ENCODE measurements at places on chromosomes 7 and 10.

- DNase-seq, result no peak
Observed at GRCh38 chr7:106862317-106863089, 2.6 kb upstream of the PIK3CG start.

DNA sequence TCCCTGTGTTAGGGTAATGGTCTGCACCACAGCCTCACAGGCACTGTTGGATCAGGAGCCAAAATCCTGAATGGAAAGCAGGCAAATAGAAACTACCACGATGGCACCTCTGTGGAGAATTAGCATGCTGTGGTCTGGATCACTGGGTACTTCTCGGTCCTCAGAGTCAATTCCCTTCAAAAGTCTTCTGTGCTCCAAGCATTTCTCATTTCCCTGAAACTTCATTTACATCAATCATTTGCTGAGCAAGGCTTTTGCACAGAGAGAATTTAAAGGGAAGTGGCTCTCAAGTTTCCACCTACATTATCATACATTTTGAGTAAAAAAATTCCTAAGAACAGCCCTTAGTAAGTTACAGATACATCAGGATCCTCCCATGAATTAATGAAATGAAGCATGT lies 293.9 kb upstream of the NPSR1 start:
- DNase-seq, result no peak

DNA sequence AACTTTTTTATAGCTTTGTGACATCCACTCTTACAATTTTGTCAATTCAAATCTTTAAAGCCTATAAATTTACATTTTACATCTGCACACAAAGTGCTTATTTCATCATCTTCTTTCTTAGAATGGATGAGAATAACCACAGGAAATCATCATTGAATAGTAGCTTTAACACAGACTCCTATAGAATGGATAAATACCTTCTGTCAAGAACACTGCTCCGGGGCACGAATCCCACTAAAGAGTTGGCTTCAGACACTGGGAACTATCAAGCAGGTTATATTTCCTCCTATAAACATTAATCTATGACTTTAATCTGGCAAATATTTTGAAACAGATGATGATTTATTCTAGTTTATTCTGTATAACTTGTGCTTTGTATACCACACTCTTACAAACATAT lies 269.7 kb upstream of the TPK1 start:
- DNase-seq, result no peak

DNA sequence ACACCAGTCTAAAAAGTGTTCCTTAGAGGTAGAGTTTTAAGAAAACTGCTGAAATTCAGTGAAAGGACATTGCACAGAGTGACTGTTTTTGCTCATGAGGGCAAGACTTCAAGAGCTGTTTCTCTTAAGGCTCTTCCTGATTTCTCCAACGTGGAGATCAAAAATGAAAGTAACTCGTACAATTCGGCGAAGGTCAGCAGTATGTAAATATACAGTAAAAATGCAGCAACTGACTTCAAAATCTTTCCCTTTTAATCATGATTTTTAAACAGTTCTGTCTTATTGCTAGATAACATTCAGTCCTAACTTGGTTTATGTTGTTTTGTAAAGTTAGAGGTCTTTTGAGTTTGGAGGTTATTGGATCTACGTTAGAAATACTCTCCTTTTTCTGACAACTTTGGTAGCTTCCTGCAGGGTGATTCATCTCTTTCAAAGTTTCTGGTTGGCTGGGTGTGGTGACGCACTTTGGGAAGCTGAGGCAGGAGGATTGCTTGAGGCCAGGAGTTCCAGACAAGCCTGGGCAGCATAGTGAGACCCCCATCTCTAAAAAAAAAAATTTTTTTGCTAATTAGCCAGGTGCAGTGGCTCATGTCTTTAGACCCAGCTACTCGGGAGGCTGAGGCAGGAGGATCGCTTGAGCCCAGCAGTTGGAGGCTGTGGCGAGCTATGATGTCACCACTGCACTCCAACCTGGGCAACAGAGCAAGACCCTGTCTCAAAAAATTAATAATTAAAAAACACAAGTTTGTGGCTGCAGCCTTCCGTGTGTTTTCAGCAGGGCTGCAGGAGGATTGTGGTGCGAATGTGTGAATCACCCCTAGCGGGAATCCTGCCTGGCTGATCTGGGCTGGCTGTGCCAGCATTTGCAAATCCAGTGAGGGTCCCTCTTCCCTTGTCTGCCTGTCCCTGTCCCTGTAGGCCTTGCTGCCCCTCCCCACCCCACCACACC lies 29.2 kb upstream of the AP5Z1 start:
- DNase-seq, result no peak

DNA sequence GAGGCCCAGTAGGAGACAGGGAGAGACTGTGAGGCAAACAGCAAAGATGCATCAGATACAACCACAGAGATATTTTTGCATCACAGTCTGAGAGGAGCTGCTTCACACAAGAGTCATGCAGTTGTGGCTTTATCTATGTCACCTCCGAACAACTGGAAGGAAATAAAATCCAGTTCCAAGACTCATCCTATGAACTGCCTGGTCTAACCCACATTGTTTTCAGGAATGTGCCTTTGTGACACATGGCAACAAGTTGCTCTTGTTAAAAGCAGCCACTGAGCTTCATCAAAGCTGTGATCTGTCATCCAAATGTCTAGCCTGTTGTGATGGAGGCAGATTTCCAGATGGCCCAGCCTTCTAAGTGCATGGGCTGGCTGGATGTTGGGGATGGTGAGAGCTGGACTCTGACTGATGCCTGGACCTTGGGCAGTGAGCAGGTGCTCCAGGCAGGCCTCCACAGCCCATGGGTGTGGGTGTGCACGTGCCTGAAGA lies 255.0 kb downstream of the BMPER start:
- DNase-seq, result no peak

- DNase-seq, result no peak
Observed at GRCh38 chr7:47551668-47552440, 30.1 kb downstream of the TNS3 start.

DNA sequence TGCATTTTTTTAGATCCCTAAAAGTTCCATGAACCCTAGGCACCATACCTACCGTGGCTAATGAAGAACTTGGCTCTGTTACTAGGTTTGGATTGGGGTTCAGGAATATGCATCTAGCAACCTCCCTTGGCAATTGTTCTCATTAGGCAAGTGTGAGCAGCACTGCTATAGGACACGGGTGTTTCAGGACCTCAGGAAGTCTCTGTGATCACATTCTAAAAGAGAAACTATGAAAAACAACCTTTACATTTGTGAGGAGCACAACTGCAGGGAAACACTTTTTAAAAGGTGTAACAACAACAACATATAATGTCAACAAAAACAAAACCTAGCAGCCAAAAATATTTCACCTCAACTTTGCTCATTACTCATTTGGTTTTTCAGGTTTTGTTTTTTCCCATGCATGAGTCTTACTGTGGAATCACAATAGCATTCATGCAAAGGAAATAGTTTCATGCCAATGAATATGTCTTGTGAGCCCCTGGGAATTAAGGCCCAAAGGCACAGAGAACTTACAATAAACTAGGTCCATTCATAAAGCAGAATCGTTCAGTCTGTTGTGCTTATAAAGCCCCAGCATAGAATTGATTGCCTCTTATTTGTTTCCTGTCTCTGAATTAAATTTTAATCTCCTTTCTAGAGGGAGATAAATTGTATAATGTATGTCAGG lies 255.7 kb upstream of the DGKB start:
- DNase-seq, result no peak

DNA sequence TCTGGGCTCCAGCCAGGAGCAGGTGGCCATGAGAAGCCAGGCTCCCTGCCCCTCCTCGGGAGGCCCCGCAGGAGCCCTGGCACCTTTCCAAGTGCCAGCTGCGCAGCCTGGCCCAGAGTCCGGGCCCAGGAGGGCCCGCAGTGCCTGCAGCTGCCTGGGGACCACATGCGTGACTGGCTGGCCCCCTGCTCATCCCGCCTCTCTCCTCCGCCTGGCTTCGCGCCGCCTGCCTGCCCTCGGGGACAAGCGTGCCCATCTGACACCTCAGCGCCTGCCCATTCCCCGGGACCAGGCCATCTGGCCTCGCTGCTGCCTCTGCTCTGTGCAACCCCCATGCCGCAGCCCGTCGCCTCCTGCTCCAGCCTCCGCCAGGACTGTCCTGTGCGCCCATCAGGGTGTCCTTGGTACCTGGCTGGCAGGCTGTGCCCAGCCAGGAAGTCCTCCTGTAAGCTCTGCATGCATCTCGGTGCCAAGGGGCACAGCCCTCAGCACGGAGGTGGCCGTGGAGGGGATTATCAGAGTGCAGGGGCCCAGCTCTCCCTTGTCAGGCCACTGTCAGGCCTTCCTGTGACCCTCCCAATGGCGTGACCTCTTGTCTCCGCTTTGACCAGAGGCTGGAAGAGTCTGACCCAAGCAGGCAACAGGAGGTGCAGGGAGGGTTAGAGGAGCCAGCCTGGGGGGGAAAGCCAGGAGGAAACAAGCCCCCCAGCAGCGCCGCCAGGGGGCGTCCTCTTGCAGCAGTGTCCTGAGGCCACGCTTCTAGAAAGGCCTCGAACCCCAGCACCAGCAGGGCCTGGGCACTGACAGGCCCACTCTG lies 50.5 kb downstream of the TMEM209 start:
- no peak for DNase-seq

DNA sequence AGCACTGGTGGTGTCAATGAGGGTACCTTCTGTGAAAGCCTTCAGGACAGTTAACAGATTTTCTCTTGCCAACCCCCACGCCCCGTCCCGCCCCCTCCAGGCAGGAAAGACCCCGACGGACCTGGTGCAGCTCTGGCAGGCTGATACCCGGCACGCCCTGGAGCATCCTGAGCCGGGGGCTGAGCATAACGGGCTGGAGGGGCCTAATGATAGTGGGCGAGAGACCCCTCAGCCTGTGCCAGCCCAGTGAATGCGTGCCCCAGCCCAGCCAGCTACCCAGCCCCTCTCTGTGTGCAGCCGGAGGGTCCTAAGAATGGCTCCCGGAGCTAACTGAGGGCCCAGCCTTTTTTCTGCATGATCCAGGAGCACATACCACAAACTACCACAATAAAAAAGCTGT lies 713 bp upstream of the HOGA1 start:
- no peak for DNase-seq

- DNase-seq, result no peak
Observed at GRCh38 chr10:32298075-32298812, 48.7 kb downstream of the EPC1 start.

GRCh38 chr10:113958631-113959382 lies 84.9 kb upstream of the ADRB1 start:
- DNase-seq, result no peak

DNA sequence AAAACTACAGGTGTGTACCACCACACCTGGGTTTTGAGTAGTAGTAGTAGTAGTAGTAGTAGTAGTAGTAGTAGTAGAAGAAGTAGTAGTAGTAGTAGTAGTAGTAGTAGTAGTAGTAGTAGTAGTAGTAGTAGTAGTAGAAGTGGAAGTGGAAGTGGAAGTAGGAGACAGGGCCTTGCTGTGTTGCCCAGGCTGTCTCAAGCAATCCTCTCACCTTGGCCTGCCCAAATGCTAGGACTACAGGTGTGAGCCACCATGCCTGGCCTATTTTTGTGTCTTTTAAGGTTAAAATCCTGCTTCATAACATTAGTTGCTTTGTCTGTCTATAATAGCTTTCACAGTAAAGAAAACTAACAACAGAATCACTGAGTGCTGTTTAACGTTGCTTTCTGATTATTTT lies 111.7 kb downstream of the PODXL start:
- DNase-seq, result no peak

DNA sequence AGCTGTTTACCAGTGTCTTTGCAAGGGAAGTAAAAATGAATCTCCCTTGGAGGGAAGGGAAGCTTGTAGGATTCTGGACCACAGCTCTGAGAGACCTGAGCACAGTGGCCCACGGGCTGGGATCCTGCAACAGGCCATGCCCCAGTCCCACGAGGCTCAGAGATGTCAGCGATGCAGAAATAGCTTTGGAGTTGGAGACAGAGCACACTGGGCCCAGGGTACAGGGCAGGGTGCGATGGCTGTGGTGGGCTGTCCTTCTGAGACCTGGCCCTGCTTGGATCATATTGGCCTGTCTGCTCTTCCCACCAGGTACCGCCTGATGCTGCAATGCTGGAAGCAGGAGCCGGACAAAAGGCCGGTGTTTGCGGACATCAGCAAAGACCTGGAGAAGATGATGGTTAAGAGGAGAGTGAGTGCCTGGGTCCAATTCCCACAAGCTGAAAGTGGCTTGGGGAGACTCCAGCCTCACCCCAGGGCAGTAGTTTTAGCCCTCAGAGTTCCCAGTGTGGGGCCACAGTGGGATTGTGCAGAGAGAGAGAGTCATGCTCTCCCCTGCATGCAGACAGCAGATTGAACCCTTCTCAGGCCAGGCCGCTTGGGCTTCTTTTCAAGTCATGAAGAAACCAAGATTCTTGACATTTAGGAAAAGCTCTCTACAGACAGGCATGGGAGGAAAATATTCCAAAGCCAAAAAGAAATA lies 13.5 kb upstream of the CSGALNACT2 start:
- DNase-seq, result no peak

- DNase-seq, result no peak
Observed at GRCh38 chr10:129194181-129194870, 272.7 kb upstream of the MGMT start.

GRCh38 chr10:43735907-43736306 lies 87.2 kb upstream of the ZNF32 start:
- no peak for DNase-seq

- no peak for DNase-seq
Observed at GRCh38 chr10:115875172-115875571, 397.8 kb downstream of the GFRA1 start.

- no peak for DNase-seq
Observed at GRCh38 chr10:32060347-32060746, 4.1 kb upstream of the KIF5B start.

DNA sequence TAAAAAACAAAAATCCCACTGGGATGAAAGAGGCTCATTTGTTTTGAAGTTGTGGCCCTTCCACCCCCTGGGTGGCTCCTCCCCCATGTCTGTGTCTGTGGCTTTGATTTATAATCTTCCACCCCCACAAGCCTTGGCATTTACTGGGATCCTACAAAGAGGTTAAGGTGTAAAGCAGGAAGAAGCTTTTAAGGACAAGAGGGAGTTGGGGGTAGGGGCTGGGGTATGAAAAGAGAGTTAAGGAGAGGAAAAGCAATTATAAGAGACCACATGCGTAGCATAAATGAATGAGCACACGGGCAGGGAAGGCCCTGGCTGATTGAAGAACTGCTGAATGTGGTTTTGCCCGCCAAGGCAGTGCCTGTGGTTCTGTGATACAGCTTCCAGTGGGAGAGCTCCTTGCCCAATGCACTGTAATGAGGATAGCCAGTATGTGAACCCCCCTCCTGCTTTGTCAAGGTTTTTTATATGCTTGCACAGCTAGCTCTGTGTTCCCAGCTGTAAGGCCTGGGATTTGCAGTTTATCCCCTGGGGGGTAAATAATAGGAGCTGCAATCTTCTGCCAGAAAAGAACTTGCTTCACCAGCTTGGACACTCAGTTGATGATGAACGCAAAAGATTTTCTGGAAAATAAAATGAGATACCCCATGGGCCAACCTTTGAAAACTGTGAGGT lies 34.7 kb upstream of the KMT2E start:
- DNase-seq, result no peak

GRCh38 chr7:8893775-8894174 lies 460.4 kb downstream of the NXPH1 start:
- DNase-seq, result no peak

DNA sequence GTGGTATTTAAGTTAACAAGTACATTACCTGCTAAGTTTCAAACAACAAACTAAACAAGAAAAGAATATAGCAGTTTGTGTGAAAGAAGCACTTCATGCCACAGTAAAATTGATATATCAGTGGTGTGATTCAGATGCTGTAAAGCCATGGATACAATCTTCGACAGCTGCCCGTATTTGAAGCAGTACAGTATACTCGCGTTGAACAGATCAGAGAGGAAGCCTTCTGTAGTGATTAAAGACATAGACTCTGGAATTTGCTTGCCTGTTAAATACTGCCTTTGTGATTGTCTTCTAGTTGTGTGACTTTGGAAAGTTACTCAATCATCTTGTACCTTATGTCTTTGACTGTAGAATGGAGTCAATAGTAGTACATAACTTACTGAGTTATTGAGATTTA lies 71.7 kb downstream of the CHRM2 start:
- no peak for DNase-seq

All from activated CD4-positive, CD25-positive, alpha-beta regulatory T cell treated with anti-CD3 and anti-CD28 coated beads, Interleukin-2, amount 50 U/mL, for 72 hours (primary cell).